ENCODE measurements at places on chromosomes 7 and 10.

- no peak for DNase-seq
These were observed 131.8 kb upstream of the WDR11 start for GRCh38 chr10:120719333-120719732.

DNA sequence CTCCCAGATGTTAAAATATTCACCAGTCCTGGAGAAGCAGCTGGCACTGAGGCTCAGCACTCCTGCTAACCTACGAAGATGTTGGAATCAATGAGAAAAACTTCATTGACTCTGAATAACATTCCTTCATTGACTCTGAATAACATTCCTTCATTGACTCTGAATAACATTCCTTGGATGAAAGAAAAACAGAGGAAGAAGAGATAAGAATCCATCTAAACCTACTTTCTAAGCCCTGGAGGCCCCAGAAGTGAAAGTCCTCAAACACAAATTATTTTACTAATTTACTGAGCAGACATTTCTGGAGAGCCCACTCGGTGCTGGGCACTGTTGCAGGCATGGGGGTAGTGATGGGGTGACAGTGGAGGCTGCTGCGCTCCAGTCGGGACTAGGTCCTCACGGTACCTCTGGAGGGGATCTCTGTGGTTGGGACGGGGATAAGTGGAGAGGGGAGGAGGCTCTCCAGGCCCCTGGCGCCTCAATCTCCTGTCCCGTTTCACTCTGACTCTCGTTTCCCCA is 254.1 kb downstream of the WDR37 start:
- DNase-seq = no peak

- no peak for DNase-seq
These were observed 18.1 kb upstream of the DNA2 start for GRCh38 chr10:68489919-68490318.

DNA sequence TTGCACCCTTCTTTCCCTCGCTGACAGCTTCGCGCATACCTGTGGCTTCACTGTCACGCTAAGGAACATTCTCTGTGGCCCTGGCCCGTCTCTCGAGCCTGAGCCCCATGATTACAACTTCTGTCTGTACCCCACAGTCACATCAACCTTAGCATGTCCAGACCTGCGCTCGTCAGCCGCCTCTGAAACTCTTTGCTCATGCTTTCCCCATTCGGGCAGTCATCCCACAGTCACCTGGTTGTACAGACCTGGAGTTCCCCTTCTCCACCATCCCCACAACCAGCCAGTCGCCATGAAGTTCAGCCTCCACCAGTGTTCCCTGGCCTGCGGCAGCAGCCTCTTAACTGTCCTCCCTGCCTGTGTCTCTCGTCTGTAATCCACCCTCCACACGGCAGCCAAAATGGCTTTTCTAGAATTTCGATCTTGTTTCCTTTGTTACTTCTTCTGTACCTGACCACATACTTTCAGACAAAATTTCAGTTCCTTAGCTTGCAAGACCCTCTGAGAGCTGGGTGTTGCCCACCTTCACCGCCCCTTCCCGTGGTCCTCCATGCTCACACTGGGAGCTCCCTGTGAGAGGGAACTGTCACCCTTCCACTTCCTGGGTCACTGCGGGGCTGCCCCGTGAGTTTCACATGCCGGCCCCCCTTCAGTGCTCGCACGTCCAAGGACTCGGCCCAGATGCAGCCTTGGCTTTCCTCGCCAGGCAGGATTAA is 229.2 kb downstream of the CELF2 start:
- DNase-seq = no peak

- no peak for DNase-seq
These were observed 578.5 kb downstream of the SDK1 start for GRCh38 chr7:3879355-3880075.

- no peak for DNase-seq
These were observed 112.7 kb downstream of the TCERG1L start for GRCh38 chr10:131198843-131199242.

DNA sequence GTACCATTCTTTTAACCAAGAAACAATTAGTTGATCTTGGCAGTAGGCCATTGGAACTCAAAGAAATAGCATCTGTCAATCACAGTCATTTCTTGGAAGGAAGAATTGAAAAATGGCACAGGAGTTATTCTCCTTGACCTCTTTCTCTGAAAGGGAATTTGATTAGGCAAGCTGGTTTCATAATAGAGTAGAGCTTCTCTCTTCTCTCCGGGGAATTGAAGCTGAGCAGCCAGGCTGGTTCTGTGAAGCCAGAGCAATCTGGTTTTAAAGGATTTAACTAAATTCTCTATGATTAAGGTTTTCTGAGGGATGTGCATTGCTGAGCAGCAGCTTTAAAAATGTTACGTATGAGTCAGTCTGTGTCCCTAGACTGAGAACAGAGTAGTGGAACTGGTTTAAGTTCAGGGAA is 70.2 kb downstream of the AHCYL2 start:
- no peak for DNase-seq

DNA sequence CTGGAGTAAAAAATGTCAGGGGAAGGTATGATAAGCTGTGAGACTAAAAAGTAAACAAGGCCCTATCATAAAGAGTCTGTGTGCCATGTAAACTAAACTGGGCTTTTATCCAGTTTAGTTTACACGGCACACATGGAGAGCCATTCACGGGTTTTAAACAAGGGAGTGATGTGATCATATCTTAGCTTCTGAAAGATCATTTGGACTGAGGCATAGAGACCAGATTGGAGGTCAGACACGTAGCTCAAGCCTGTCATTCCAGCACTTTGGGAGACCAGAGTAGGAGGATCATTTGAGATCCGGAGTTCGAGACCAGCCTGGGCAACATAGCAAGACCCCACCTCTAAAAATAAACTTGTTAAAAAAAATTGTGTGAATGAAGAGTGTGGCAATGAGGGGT is 50.1 kb downstream of the SKIDA1 start:
- no peak for DNase-seq

DNA sequence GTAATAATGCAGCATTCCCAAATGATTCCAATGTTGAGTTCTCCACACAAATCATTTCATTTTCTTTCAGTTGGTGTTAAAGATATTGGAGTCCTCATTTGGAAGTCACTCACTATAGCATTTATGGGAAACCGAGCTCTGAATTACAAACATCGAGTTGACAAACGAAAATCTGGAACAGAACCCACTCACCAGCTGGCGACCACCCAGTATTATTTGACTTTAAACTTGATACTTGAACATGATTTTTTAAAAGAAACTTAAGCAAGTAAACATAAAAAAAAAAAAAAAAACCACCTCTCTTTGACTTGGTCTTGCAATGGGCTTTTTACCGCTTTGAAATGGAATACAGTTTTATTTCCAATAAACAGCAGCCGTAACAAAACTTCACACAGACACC is 576.6 kb upstream of the C7orf33 start:
- no peak for DNase-seq
